Stimulated activated CD4-positive, alpha-beta T cell treated with anti-CD3 and anti-CD28 coated beads, Interleukin-4, amount 100 ng/mL, for 48 hours (primary cell): ENCODE measurements at places on chromosomes 7 and 10.

GRCh38 chr7:131517218-131517923, 39.1 kb downstream of the PODXL start:
- no peak for DNase-seq

- no peak for DNase-seq
Observed at GRCh38 chr10:125289461-125289860, 129.1 kb upstream of the CTBP2 start.

DNA sequence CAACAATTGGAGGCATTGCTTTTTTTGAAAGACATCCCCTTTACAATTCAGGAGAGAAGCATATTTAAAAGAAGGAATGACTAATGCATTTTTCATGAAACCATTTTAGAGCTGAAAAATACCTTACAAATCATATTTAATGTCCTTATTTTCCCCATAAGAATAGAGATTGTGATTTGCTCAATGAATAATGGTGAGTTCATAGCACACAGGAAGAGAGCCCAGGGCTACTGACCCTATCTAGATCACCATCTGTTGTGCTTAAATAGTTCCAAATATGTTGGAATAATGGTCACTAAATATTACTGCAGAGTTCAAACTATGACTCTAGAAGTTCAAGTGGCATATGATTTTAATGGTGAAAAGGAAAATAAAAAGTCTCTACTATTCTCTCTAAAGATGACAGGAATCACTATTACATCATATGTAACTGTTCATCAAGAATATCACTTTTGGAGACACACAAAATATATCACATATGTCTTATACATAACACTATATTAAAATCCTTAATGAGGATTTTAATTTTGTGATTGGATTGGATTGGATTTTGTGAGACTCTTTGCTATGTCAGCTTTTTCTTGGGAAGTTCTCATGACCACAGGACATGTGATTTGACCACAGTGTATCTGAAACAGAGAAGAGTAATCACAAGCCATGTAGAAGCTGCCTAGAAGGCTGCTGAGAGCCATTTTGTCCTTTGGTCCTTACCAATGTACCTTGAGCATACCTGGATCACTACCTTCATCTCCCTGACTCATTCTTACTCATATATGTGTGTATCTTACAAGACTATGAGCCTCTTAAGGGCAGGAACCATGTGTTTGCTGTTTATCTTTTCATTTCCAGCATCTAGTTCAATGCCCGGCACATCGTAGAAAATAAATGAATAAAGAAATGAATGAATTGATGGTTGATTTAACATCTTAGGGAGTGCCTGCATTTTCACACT, 26.4 kb downstream of the SLC16A9 start:
- no peak for DNase-seq

DNA sequence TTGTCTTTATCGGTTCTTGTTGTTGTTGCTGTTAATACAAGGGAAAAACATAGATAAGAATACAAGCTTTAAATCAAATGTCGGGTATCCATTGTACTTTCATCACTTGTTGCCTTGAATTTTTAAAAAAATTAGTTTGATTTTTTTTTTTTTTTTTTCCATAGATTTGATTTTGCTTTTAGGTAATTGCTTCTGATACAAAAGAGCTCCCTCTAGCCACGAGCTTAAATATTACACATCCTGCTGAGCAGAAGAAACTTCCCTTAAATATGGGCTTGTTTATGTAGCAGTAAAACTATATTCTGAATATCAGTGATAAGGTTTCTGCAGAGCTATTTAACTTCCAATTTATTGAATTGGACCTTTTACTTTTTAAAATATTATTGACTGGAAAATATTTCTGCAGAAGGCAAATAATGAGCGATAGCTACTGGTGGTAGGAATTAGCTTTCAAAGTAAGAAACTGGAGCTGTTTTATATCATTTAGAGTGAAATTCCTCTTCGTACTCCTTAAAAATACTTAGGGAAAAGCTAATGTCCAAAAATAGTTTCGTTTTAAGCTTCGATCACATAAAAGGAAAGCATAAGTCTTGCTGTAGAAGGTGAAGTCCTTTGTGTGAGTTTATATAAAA, 216.9 kb downstream of the POLR1F start:
- DNase-seq, result no peak

DNA sequence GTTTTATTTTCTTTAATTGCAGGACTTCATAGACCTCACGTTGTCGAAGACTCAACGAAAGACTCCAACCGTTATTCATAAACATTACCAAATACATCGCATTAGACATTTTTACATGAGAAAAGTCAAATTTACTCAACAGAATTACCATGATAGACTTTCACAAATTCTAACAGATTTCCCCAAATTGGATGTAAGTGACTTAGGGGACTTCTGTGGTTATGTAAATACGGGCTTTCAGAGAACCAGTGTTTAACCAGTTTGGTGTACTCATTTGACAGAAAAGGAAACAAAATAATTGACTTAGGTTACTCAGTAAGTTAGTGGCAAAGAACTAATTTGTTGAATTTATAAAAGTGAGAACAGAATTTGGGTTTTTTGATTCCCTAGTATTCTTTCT, 4.2 kb downstream of the GTPBP4 start:
- no peak for DNase-seq

DNA sequence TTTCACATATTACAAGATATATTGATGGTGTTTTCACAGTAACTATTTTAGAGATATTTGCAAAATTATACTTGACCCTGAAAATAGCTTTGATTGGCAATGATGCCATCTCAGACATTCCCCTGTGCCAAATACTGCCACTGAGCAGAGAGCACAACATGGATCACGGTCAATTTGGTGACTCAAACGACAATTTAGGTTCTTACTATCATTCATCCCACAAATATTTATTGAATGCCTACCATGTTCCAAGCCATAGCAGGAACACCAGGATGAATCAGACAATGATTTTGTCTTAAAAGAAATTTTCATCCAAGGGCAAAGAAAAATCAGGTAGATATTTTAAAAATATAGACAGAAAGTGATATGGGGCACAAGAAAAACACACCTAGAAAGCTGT, 153.2 kb upstream of the ADO start:
- DNase-seq, result no peak

DNA sequence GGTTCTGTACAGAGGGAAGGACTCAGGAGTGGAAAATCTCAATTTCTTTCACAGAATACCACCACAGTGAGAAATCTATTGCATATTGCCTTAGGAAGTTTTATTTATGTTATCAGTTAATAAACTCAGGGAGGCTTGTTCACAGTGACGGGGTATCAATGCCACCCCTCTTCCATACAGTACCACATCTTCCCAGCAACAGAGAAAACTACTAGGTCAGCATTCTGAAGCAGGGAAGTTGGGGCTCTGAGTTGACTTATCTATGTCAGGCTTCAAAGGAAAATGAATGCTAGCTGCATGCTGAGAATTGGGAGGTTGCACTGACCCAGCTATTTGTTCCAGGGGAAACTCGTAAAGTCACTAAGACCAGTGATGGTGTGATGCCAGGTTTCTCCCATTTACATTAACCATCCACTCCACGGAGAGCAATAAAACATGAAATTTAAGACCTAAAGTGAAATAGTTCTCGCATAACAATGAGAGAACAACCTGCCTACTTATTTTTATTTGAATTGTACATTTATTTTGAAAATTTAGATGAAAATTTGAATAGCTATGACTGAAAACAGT, 266.7 kb downstream of the RNLS start:
- DNase-seq, result no peak

GRCh38 chr10:87782721-87783120, 35.3 kb downstream of the ATAD1 start:
- no peak for DNase-seq

DNA sequence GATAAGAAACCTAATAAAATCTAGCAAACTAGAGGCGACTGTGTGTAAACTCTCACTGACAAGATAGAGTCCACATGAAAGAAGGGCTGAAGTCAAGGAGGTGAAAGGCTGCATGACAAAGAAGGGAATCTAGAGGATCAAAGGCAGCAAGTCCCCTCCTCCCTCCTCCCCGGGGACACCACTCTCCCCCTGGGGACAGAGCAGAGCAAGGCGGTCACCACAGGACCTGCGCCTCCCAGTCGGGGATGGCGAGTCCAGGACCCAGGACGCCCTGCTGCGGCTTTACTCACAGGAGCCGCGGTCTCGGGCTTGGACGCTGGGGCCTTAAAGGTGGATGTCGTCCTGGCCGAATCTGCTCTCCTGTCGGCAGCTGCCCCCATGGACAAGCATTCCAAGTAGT, 22.4 kb downstream of the BRI3 start:
- DNase-seq, result no peak

GRCh38 chr7:137978464-137979237, 23.2 kb downstream of the CREB3L2 start:
- DNase-seq, result no peak

DNA sequence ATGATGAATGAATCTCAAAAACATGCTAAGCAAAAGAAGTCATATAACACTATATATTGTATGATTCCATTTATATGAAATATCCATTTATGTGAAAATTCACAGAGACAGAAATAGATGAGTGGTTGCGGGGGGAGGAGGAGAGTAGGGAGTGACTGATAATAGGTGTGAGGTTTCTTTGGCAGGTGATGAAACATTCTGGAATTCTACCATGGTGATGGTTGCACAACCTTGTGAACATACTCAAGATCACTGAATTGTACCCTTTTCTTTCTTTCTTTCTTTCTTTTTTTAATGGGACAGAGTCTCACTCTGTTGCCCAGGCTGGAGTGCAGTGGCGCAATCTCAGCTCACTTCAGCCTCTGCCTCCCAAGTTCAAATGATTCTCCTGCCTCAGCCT, 10.7 kb downstream of the SVOPL start:
- DNase-seq, result no peak

DNA sequence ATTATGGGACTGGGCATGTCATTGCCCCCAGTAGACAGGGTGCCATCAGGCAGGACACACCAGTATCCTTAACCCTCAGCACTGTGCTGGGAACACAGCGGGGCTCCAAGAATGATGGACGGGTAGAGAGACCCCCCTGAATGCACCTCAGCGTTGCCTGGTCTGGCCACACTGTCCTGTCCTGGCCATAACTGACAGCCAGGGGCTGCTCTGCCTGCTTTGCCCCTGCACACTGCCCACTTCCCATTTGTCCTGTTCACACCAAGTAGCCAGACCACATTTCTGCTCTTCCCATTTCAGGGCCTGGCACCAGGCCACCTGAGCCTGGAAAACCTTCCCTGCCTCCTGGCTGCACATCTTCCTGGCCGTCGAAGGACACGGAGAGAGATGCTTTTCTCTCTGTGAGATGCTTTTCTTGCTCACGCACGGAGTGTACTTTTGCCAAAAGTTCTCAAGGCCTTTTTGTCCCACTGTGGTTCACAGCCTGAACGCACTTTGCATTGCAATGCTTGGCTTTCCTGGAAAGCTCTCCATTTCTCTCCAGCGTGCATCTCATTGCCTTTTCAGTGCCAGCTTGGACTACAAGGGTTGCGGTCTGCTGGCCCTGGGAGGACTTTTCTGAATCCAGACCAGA, 131.0 kb upstream of the EEPD1 start:
- no peak for DNase-seq

DNA sequence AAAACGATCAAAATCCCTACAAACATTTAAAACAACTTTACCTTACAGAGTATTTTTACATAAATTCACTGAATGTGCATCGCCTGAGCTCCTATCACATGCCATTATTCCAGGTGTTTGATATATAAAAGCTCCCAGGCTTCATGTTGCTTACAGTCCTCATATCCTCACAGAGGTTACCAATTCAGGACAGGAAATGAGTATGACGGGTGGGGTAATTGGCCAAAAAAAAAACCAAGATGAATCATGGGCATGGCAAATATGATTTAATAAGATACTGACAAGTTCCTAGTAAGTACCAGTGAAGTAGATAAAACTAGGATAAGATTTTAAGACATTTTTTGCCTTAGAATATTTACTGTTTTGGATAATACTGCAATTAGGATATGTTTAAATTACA, 135.8 kb downstream of the KMT2E start:
- DNase-seq, result no peak

DNA sequence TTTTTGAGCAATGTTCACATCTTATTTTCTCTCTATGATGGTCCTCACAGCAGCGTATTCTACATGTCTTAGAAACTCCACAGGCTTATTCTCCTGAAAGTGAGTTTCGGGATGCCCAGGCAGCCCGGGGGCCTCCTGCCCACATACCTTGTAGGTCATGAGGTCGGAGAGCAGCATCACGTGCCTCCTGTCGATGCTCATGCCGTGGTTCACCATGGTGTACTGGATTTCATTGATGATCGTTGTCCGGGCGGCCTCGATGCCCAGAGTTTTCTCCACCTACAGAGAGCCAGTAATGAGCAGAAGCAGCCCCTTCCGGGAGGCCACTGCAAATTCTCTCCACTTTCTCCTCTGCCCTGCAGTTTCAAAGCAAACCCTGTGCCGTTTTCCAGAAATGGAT, 48.0 kb downstream of the POLR3A start:
- no peak for DNase-seq
